ENCODE measurements at places on chromosomes 16 and 17.
A peak's percentile ranks its signal among the peaks of the same experiment; 100 is the strongest.

GRCh38 chr17:82153745-82154375 is 55.8 kb upstream of the FASN start:
- peak; percentile 72 for DNase-seq

- no peak for DNase-seq
These were observed 30.9 kb upstream of the ZC3H18 start for GRCh38 chr16:88539261-88539651.

GRCh38 chr16:2250652-2251295 is 613 bp downstream of the ECI1 start:
- DNase-seq, result no peak

DNA sequence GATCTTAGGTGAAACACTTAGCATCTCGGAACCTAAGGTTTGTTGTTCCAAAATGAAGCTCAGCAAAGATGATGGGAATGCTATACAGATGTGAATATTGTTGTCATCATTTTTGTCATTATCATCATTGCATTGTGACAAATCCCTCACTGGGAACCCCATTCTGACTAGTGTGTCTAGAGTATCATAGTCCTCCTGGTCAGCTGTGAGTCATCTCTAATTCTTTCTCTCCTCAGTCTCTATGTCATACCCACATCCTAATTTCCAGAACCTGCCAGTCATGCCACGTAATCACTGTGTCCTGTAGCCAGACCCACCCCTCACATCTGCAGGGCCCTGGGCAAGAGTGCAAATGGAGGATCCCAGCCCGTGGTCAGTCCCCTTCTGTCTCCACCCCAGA is 60.5 kb upstream of the CLEC3A start:
- DNase-seq, result no peak

DNA sequence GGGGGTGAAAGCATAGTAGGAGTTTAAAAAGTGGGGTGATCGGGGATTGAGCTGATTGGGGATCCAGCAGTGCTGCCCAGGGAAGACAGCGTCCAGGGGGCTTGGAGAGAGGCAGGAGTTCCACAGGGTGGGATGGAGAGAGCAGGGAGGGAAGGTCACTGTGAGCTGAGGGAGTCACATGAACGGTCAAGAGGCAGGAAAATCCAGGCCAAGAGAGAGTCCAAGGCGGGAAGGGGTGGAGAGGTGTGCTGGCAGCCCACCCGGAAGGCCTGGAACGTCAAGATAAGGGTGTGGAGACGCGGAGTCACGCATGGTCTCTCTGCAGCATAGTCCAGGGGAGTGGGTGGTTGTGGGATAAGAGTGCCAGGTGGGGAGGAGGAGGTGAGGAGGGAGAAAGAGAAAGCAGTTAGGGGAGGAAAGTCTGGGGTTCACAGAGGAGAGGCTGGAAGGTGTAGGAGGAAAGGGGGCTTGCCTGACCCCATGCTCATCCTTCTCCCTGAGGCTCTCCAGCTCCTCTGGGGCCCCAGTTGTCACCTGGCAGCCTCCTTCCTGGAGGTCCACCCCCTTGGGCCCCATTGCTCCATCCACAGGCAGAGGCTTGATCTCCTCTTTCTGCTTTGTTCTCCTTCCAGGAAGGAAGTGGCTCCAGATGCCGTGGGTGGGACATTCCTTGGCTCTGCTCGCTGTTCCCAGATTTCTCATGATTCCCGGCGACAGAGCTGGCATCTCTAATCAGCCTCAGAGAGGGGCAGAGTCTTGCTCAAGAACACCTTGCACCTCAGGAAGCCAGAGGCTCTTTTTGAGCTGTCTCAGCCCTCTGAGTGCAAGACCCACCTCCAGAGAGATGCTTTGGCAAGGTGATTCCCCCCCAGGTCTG is 28.7 kb downstream of the CCR7 start:
- no peak for DNase-seq

GRCh38 chr16:80515374-80515773 is 25.4 kb upstream of the DYNLRB2 start:
- no peak for DNase-seq

DNA sequence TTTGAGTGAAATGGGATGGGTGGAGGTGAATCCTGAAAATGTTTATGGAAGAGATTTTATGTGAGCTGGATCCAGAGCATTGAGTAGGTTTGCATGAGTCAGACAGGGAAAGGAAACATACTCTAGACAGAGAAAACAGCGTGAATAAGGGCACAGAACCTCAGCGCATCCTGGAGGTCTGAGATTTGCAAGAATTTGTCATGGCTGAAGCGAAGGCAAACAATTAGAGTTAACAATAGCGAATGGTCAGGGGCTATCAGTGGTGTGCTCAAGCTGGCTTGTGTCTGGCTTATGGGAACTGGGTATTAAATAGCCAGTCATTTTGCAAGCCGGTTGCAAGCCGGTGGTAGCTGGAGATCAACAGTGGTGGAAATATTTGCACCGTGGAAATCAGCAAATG is 36.4 kb downstream of the MAP2K6 start:
- DNase-seq, result no peak

- no peak for DNase-seq
These were observed 85.9 kb downstream of the SNX29 start for GRCh38 chr16:12062343-12063003.

- DNase-seq, result no peak
These were observed 13.2 kb downstream of the CHCT1 start for GRCh38 chr17:60435244-60436167.

GRCh38 chr17:82229698-82230608 is 1.1 kb downstream of the SLC16A3 start:
- DNase-seq, result no peak

- no peak for DNase-seq
These were observed 49.8 kb upstream of the KLHDC4 start for GRCh38 chr16:87815567-87815966.

- no peak for DNase-seq
These were observed 272.7 kb downstream of the MAF start for GRCh38 chr16:79327836-79328235.

DNA sequence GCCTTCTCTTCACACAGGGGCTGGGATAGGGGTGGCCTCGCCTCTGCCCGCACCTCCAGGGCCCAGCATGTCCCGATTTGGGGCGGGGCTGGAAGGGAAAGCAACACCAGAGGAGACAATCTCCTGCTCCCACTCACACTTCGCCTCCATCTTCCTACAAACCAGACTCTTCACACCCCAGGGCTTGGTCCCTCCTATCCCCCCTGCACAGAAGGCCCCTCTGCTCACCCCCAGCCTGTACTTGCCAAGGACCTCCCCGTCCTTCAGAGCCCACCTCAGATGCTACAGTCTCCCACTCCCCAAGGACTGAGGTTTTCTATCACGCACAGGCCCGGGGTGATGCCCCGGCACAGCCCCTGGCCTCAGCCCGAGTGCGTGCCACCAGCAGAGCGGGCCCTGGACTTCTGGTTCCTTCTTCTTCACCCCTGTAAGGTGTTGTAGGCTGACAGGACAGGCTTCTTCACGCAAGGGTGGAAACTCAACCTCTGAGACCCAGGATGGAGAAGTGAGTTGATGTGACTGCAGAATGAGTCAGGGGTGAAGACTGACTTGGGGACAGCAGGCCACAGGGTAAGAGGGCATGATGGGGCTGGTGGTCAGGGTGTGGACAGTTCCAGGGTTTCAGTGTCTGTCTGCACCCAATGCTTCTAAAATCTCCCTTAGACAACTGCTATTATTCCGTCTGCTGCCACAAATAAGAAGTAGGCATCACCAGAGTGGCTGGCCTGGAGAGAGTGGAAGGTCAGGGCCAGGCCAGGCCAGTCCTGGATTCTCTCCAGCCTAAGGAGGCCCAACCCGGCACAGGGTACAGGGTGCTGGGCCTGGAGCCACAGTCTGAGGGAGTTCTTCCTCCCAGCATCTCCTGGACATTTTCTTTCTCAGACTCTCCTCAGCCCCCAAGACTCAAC is 2.5 kb downstream of the ITGAE start:
- no peak for DNase-seq

DNA sequence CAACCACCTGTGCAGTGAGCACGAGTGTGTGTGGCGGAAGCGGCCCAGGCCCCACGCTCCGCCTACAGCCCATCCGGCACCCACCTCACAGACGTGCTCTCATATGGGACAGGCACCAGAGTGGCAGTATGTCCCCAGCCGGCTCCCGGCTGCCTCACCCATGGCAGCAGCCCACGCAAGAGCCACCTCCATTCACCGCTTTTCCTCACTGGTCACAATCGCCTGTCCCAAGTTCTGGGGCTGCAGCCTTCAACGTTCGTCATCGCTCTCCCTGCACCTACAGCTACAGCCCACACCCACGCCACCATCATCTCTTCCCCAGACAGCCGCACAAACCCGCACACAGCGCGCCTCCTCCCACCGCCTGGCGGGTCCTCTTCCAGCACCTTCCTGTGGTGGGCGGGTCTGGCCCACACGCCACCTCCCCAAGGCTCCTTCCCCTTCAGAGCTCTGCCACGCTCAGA is 17.5 kb upstream of the TRAP1 start:
- DNase-seq, result no peak

DNA sequence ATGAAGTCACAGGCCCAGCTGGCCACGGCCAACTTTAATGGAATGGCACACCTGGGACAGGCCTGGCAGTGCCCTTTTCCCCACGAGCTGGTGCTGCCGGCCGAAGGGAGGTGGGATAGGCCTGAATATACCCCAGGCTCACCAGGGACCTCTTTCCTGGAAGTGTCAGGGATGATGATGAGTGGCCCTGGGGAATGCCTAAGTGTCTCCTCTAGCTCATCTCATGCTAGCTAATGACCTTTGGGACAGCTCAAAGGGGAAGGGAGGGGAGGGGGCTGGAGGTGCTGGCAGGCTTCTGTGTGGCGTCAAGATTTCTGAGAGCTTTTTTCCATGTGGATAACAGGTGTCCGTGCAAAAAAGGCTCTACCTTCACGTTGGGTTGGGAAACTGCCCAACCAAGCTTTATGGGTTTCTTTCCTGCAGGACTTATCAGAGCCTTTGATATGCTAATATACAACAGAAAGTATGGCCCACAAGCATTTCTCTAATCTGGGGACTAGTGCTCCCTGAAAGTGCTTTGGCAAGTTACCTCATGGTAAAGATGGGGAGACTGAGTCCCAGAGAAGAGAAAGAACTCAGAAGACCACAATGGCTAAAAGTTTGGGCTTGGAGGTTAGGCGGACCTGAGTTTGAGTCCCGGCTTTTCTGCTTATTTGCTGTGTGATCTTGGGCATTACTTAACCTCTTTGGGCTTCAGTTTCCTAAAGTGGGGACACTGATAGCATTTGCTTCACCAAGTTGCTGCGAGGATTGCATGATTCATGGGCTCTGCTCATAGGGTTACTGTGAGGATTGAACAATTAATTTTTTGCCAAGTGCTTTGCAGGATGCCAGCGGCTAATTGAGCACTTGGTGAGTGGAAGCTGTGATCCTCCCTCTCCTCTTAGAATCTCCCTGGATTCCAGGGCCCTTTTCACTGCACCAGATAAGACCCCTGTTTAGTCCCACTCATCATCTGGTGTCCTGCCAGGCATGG is 14.0 kb downstream of the ADGRG1 start:
- no peak for DNase-seq

GRCh38 chr17:64002658-64003525 is 4.7 kb downstream of the PRR29 start:
- DNase-seq, result no peak

DNA sequence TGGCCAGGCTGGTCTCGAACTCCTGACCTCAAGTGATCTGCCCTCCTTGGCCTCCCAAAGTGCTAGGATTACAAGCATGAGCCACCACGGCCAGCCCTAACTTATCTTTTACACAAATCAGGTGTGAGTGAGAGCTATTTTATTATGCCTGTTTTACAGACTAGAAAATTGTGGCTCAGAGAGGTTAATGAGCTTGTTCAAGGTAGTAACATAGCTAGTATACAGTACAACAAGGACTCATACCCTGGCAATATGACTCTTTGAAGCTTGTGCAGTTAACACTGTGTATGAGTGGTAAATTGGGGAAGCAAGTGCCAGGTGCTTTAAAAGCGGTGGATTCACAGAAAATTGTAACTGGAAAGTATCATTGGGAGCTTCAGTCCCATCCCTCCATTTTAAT is 49.0 kb downstream of the YPEL2 start:
- no peak for DNase-seq

DNA sequence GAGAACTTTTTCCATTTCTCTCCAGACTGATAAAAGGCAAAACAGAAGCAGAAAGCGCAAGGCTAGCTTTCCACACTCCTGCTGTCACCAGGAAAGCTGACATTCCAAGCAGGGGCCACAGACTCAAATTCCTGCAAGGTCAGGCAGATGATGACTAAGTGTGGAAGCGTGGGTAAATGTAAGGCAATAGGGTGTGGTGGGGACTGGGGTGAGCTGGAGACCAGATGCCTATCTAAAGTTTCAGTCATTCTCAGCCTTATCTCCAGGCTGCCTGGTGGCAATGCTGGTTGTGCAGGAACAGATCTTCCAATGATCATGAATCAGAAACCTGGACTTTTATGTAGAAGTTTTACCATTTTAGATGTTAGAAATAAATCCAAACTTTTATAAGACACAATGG is 224.1 kb downstream of the GSG1L start:
- DNase-seq, result no peak

DNA sequence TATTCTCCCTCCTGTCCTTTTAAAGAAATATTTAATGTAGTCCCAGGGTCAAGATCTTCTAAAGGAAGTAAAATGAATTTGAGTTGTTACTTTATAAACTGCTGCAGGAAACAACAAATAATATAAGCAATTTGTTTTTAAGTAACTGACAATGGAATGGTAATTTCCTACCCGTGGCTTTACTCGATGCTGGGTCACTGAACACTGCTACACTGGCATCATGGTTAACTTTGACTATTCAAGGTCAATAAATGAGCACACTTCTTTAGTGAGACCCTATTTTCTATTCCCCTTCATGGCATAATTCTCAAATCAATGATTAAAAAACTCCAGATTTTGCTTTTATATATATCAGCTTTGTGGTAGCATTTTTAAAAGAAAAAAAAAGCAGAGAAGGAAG is 22.1 kb upstream of the ERCC4 start:
- DNase-seq, result no peak

GRCh38 chr16:41439-42068 is 11.9 kb downstream of the POLR3K start:
- DNase-seq, result no peak

GRCh38 chr17:74607221-74607620 is 15.1 kb upstream of the CD300LD start:
- DNase-seq, result no peak

GRCh38 chr17:6592173-6592572 is 35.8 kb upstream of the PITPNM3 start:
- DNase-seq, result no peak

DNA sequence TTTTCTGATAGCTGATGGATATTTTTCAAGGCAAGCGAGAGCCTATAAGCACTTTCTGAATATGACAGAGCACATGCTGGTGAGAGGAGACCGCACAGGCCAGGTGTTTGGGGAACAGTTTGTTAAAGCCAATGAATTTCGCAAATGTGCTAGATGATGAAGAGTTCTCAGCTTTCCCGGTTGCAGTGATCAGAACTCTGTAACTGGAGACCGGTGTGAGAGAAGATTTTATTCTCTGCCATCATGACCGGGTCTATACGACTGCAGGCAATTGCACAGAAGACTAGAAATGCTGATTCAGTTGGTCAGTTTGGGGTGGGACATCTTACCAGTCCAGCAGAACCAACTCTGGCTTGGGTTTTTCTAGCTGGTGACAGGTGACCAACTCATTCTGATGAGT is 25.4 kb downstream of the SMTNL2 start:
- no peak for DNase-seq

- no peak for DNase-seq
These were observed 963 bp upstream of the METTL22 start for GRCh38 chr16:8620535-8620934.

Measured in stimulated activated CD4-positive, alpha-beta T cell treated with anti-CD3 and anti-CD28 coated beads, Interleukin-15, amount 100 ng/mL, for 1 hour (primary cell).